ENCODE measurements at places on chromosomes 4 and X.

DNA sequence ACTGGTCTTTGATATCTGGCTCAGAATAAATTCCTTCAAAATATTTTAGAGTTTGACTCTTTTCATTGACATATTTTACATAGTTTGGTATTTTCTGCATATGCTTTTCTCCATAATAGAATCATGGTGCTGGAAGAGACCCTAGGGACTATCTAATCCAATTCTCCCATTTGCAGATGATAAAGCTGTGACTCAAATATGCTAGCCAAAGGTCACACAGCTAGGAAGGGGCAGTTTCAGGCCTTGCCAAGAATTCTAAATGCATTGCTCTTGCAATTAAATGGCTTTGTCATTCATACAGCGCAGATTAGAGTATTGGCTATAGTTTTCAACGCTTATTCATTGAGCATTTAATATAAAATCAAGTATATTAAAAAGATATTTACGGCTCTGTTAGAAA is 374.1 kb upstream of the RASGEF1B start:
- no peak for DNase-seq

- no peak for DNase-seq
Observed at GRCh38 chrX:317424-318067, 1.1 kb downstream of the GTPBP6 start.

DNA sequence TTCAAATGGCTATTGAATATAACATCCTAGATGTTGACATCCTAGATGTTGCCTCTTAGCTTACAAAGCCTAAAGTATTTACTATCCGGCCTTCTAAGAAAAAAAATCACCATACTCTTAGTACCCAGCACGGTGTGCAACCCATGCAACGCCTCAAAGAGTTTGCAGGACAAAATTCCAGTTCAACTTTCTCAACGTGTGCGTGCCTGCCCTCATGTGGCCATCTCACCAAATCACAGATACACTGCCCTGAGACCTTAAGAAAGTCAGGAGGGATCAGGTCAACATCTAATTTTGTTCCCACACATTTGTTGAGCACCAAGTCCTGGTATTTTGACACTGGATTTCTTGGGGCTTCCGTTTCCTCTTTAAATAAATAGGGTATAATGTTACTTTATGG is 68.3 kb downstream of the CRMP1 start:
- no peak for DNase-seq

- DNase-seq: no peak
Observed at GRCh38 chrX:131778269-131779218, 234.7 kb downstream of the OR13H1 start.

DNA sequence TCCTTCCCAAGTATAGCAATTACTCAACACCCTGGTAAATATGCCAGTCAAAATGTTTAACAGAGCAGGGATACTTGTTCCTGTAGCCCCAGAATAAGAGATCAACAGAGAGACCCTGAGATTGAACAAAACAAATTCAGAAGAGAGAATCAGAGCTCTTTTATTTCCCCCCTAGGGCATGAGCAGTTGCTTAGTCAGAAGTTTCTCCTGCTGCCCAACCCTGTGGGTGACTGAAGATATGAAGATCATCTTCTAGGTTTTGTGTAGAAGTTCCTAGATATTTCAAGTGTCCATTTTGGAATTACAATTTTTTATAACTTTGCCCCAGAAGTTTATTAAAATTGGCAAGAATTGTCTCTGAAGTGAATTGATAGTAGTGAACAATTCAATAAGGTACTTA is 59.1 kb upstream of the RXFP1 start:
- DNase-seq: no peak

All from activated CD8-positive, alpha-beta memory T cell treated with anti-CD3 and anti-CD28 coated beads for 48 hours (primary cell).